ENCODE measurements at places on chromosomes 12 and 14.

- peak; percentile 30 for DNase-seq
These were observed 1.5 kb upstream of the SRRM4 start for GRCh38 chr12:118979763-118980406.

GRCh38 chr12:120365675-120366340 is 3.2 kb downstream of the MSI1 start:
- no peak for DNase-seq

DNA sequence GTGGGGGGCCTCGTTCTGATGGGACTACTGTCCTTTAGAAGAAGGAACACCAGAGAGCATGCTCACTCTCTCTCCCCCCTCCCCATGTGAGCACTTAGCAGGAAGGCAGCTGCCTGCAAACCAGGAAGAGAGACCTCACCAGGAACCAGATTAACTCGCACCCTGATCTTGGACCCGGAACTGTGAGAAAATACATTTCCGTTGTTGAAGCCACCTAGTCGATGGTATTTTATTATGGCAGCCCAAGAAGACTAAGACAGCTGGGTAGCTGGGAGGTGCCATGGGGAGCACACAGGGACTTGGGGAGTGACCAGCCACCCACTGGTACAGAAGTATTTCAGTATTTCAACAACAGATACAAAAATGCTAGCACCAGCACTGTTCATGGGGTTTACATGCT is 59.0 kb downstream of the VCPKMT start:
- no peak for DNase-seq

DNA sequence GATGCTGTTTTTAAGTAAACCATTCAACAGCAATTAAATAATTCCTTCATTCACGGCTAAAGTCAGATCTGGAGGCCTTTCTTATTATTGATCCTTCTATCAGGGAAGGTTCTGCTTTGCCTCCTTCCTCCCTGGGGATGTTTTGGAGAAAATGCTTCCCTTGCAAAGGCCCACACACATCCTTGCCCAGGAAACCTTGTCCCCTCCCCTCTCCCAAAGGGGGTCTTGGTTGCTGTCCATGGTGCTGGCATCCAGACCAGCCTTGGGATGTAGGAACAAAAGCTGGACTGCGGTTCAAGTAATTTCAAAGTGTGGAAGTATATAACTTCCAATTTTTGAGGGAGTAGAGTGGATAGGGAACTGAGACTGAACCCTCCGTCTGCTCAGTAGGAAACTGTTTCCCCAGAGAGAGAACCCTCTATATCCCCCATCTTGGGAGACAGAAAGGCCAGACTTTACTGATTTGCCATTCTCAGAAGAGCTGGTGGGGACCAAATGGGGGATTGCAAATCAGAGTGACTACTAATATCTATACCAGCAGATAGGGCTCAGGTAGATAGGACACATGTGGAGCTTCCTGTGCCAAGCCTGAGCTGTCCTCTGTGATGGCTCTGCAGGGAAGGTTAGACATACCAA is 5.6 kb downstream of the MARCHF9 start:
- DNase-seq = no peak

DNA sequence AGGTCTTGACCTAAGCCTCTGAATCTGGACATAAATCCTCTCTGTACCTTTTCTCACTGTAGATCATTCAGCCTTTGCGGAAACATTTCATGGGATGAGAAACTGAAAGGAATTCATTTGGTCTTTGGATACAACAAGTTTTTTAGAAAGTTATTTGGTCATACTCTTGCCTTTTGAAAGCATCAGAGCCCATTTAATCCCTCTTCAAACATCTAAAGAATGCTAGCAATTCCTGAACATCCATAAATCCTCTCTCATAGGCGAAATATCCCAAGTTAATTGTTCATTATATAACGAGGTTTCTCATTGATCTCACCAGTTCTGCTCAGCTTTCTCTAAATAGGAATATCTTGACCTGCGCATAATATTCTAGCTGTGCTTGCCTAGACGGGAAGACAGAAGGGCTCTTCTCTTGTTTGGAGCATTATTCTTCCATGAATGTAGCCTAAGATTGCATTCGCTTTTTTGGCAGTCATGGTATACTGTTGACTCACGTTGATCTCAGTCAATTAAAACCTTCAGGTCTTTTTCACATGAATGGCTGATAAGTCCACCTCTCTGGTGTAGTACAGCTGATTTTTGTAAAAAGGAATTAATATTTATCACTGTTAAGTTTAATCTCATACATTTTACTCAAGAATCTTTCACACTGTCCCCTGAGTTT is 24.1 kb downstream of the NTN4 start:
- DNase-seq = no peak

DNA sequence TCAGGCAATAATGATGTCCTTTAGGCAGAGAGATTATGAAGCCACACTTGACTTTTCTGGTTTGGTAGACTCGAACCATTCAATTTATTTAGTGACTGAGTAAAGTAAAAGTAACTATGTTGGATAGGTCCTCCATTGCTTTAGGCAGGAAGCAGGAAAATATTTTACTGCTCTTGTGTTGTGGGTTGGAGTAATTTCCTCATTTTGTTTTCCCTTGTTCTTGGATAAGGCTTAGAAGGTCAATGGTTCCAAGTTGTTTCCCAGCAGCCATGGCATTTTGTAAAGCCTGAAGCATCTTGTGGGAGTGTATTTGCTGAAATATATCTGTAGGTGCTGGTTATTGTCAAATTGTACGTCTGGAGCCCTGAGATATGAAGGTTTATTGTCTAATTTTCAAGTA is 161.2 kb upstream of the SLC38A2 start:
- no peak for DNase-seq

DNA sequence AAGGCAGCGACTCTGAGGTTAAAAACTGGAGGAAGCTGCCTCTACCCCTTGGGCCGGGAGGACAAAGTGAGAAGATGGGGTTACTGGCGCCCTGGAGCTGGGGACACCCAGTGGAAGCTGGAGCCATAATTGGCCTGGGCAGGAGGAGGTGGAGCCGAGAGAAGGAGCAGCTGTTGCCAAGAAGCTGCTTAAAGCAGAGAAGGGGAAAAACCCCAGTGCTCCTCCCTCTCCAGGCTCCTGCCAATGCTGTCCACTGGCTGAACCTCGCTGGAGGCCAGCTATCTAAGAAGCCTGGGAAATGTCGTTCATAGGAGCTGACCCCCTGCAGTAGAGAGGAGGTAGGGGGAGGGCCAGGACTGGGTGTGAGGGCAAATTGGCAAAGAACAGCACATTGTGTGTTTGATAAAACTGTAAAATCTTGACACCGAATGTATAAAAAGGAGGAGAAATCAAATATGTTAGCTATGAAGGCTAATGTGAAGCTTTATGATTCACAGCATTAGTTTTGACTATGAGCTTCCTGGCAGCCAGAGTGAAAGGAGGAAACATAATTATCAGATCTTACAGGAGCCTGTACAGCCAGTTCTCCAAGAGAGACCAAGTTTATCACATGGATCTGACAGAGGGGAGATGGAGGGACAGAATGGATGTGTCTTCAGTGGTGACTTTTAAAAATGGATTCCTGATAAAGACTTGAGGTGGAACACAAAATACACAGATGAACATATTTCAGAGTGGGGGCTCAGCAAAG is 9.5 kb downstream of the HHIPL1 start:
- no peak for DNase-seq

- DNase-seq = no peak
These were observed 19.0 kb downstream of the EML1 start for GRCh38 chr14:99812096-99812750.

DNA sequence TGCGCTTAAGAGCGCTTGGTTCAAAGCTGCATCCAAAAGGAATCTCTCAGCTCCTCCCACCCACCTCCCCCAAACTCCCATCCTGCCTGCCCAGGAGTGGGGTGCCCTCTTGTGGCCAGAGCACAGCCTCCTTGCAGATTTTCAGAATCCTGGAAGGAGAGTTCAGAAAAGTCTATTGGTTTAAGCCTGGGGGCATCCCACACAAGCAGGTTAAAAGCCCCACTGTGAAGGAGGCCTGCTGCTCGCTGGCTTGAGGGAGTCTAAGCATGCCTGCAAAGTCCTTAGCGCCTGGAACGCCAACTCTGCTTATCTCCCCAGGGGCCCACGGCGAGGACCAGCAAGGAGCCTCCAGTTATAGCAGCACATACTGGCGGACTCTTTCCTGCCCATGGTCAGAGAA is 297.1 kb downstream of the KSR2 start:
- DNase-seq = peak; percentile 9

DNA sequence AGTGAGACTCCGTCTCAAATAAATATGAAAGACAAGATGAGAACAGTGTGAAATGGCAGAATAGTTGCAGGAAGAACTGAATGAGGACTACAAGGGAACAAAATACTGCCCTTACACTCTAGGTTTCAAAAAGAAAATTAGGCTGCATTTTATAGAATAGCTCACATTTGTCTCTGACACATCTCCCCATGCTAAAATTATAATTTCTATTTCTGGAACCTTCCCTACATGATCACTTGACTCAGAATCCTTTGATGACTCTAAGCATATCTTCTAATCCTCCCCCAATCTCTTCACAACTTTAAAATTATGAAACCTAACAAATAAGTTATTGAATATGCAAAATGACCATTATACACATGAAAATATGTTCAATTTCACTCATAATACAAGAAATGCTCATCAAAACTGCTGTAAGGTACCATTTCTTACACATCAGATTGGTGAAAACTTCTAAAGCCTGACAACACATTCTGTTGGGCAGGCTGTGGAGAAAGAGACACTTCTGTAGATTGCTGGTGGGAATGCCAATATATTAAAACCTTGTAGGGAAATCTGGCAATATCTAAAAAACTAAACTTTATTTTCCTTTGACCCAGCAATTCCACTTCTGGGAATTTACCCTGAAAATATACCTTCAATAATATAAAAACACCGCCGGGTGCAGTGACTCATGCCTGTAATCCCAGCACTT is 4.3 kb upstream of the HIGD1C start:
- no peak for DNase-seq

GRCh38 chr12:71183018-71183417 is 25.2 kb upstream of the TSPAN8 start:
- DNase-seq = no peak

DNA sequence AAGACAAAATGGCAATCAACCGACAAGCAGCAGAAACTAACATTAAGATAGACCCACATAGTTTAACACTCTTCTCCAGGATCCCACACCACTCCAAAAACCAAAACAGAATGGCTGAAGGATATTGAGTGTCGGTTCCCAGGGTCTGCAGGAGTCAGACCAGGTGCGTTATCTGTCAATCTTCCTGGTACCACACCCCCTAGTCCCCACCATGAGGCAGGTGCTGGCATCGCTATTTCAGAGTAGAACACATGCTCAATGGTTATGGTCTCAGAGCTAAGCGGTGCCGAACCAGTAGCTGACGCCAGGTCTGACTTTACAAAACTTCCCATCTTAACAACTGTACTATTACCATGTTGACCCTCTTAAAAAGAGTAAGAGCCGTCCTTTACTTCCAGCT is 10.2 kb downstream of the STX2 start:
- no peak for DNase-seq

DNA sequence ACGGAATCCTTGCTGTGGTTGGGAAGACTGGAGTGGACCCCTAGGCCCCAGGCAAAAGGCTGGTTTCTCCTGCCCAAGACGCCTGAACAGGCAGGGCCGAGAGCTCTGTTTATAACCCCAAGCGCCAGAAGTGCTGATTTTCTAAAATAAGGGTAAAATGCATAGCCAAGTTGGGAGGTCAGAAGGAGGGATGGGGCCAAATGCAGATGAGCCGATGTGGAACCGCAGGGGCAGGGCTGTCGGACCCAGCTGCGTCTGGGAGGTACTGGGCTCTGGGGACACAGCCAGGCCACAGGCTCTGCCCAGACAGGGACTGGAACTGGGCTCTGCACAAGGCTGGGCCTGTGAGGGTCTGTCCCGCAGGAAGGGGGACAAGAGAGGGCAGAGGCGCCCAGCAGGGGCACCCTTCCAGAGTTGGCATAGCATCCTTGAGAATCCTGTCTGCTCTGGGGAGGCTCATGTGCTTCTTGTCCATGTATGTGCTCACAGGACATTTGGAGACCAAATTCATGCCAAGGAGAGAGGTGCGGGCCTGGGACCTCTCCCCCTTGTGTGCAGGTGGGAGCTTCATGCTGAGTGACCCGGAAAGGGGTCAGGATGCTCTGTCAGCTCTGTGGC is 49.1 kb downstream of the JAG2 start:
- no peak for DNase-seq

DNA sequence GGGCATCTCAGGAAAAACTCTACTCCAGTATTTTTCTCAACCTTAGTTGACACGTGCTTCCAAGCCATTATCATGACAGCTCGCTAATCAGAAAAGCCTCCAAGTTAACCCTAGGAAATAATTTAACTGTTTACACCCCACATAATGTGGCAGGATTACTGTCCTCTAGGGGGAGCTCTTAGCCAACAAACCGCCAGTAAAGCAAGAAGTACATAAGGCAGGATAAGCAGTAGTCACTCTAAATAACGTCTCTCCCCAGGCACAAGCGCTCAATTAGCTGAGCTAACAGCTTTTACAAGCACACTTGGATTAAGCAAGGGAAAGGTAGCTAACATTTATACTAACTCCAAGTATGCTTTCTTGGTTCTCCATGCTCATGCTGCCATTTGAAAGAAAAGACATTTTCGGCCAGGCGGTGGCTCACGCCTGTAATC is 22.8 kb downstream of the APOBEC1 start:
- DNase-seq = peak; percentile 56

GRCh38 chr12:56763753-56764657 is 881 bp downstream of the HSD17B6 start:
- no peak for DNase-seq

DNA sequence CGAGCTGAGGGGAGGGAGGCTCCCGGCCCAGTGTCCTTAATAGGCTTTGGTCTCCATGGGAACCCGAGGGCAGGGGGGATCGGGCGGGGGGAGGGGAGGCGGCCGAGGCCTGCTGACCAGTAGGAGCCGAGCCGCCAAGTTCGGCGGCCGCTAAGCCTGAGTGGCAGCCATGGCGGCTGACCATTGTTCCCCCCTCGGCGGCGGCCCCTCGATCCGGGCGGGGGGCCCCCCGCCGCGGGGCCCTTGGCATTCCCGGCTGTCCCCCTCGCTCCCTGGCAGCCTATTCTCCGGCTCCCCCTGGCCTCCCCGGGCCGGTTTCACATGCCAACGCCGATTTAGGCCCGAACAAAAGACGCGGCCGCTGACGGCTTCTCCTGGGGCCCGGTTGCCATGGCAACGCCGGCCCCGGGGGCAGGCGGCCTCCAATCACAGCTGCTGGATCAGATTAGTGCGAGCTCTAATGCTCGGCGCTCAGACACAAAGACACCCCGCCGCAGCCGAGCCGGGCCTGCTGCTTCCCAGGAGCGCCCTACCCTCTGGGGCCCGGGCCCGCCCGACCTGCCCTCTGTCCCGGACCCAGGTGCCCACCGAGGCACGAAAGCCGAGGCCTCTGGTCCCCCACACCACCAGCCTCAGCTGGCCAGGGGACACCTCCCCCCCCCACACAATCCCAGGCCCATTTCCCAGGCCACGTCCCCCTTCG is 7.3 kb downstream of the MSI1 start:
- DNase-seq = peak; percentile 18

Measured in activated CD4-positive, alpha-beta memory T cell treated with anti-CD3 and anti-CD28 coated beads for 36 hours (primary cell).